ENCODE measurements at places on chromosomes 1 and 21.

GRCh38 chr21:26226724-26227123 lies 56.2 kb upstream of the APP start:
- DNase-seq, result no peak

GRCh38 chr1:23423415-23424292 lies 894 bp downstream of the TCEA3 start:
- DNase-seq, result no peak

DNA sequence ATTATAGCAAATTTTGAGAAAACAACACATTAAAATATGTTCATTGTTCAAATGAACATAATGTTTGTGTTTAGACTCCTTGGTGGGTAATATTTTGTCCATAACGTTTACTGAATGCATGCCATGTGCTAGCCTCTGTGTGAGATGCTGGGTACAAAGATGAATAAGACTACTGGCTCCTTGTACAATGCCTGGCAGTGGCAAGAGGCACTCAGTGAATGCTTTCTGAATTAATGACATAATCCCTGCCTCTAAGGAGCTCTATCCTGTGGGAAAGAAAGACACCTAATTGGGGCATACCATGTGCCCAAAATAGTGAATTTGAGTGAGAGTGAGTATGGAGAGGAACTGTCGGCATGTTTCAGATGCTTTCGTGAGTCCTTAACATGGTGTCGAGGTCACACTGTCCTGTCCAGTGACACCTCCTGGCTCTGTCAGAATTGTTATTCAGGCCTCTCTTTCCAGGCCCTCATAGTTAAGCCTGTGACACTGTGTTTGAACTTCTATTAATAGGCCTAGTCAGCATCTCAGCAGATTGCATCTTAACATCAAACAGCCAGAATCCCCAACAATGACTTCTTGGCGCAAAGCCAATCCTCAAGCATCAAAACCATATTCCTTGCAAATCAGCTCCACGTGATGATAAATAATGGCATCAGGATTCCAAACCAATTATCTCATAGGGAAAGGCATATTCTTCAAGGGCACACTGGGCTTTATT lies 32.8 kb upstream of the S1PR1 start:
- peak; percentile 20 for DNase-seq

- DNase-seq, result no peak
Observed at GRCh38 chr1:2449636-2450454, 26.2 kb upstream of the PLCH2 start.

- no peak for DNase-seq
Observed at GRCh38 chr1:236748268-236748870, 46.7 kb upstream of the MTR start.

DNA sequence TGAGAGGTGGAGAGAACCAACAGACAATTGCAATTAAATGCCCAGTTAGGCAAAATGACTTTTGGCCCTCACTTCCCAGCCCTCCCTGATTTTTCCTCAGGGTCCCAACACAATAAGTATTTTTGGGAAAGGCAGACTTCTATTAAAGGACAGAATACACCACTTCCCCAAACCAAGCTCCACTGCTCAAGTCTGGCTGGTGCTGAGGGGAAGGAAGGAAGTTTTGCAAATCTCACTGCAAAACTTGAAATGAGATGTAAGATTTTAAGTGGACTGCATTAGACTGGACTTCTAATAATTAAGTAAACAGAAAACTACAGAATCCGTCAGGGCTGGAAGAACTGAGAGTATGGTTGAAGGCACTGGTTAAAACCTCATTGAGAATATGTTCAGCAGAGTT lies 32.2 kb upstream of the CD1D start:
- no peak for DNase-seq

- DNase-seq, result no peak
Observed at GRCh38 chr1:219086956-219087469, 86.7 kb upstream of the LYPLAL1 start.

GRCh38 chr1:169240449-169241232 lies 127.0 kb downstream of the NME7 start:
- no peak for DNase-seq

GRCh38 chr1:113133038-113133437 lies 60.0 kb downstream of the LRIG2 start:
- DNase-seq, result no peak

GRCh38 chr1:10615332-10615731 lies 140.6 kb downstream of the PEX14 start:
- no peak for DNase-seq

- DNase-seq, result peak; percentile 11
Observed at GRCh38 chr1:186435336-186435735, 25.6 kb downstream of the PDC start.

- no peak for DNase-seq
Observed at GRCh38 chr1:204343802-204344201, 15.9 kb downstream of the PLEKHA6 start.

DNA sequence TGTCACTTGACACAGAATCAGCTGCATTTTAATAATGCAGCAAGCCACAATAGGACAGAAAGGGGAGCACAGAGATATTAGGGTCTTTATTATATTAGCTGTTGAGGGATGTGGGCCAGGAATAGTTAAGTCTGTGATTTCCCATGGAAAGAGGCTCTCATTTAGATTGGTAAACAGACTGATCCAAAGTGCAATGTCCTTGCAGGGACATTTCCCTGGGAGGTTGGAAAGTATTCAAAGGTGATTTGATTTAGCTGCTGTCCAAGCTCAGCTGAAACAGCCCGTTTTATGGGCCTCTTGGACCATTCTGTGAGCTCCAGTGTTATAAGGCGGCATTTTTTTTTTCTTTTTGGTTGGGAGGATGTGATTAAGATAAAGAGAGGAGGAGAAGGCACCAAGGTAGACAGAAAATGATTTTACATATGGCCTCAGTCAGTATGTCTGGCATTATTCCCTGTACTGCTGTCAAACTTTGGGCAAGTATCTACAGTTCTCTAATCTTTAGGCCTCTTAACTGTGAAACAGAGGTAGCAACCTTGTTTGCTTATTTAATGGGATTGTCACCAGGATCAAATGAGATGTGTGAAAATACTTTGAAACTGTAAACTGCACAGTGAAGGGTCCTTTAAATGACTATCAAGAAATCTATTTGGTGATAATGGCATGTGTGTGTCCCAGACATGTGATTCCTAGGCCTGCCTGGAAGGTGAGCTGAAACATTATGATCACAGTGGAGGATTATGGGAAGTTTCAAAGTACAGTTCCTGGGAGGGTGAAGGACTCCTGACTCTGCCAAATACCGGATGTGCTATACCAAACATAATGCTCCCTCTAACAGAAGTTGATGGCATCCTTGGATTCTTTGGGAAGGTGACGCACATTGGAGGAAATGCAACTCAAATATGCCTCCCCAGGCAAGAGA lies 62.2 kb downstream of the NOS1AP start:
- no peak for DNase-seq

DNA sequence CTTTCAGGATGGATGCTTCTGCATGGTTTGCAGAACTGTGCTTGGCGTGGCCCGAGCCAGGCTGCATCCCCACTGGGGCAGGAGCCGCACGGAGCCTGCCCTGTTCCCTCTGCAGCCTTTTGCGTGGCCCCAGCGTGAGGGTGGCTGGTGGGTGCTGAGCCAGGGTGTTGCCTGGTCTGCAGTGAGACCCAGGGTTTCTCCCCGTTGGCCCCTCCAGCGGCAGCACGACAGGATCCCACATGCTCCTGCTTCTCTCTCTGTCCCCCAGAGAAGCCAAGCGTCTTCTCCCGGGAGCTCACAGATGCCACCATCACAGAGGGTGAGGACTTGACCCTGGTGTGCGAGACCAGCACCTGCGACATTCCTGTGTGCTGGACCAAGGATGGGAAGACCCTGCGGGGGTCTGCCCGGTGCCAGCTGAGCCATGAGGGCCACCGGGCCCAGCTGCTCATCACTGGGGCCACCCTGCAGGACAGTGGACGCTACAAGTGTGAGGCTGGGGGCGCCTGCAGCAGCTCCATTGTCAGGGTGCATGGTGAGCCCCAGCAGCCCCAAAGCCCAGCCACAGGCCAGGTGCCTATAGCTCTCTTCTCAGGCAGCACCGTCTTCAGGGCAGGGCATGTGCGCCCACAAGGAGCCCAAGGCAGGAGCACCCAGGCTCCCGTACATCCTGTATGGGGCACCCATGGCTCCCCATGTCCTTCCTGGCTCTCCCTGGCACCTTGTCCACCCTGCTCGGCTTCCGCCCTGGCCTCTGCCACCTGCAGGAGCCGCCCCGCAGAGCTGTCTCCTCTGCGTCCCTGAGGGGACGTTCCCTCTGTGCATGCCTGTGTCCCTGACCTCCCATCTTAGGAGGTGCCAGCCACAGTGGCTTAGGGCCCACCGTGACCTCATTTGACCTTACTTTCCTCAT lies 78.9 kb downstream of the OBSCN start:
- DNase-seq, result no peak

- DNase-seq, result no peak
Observed at GRCh38 chr1:161304927-161305866, 4.6 kb downstream of the MPZ start.

DNA sequence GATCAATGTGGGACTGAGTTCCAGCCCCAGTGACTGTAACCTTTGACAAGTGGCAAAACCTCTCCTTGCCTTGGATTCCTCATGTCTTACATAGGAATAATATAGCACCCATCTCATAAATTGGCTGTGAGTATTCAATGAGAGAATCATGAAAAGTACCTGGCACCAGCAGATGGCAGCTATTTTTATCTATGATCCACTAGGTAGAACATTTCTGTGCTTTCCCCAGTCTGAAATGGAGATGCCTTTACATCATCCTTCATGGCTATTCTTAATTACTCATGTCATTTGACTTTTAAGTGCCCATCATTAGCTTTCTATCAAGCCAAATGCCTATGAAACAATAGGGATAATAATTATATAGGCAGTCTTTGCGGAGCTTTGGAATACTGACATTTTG lies 130.1 kb downstream of the TGFB2 start:
- DNase-seq, result no peak

- DNase-seq, result no peak
Observed at GRCh38 chr1:83098131-83098530, 900.8 kb downstream of the TTLL7 start.

GRCh38 chr1:198333744-198334143 lies 176.9 kb downstream of the NEK7 start:
- no peak for DNase-seq

DNA sequence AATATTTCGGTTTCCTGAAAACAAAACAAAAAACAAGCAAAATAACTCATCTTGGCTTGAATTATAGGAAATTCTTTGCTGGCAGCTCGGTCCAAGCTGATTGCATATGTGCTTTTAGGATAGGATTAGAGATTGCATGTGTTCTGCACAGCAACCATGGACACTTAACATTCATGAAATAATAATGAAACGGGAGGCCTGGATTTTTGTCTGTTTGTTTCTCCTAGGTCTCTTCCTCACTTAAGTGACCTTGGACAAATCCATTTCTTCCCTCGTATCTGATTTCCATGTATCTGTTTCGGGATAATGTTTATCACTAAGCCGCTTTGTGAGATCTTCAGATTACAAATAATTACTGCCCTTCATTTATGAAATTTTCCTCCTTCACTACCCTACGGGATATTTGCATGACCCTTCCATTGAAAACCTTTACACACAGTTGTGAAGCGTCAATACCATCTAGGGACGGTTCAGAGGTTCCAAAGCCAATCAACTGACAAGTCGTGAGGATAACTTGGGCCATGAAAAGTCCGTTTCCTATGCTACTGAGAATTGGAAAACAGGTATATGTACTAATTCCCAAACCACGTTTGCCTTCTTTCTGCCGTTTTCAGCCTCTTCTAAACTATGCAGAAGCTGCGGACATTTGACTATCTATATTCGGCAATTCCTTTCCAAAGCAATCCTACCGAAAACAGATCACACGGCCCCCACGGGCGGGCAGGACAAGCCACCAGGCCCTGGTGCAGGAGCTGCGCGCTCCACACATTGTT lies 1.3 kb upstream of the H3-3A start:
- no peak for DNase-seq

- DNase-seq, result no peak
Observed at GRCh38 chr21:25487046-25487594, 120.2 kb downstream of the MRPL39 start.

DNA sequence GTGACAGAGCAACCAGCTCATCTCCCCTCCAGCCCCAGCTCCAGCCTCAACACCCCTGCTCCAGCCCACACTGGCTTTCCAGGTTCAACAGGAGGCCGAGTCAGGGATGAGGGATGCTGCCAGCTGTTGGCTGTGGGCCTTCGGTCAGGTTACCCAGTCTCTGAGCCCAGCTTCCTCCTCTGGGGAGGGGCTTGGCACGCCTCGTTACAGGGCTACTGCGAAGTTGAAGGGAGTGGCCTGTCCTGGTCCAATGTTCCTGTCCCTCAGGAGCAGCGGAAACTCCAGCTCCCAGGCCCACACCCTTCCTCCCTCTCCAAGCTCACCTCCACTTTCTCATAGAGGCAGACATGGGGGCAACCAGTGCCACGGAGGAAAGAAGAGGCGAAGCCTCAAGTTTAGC lies 15.1 kb upstream of the TAS1R2 start:
- DNase-seq, result no peak

GRCh38 chr1:14782741-14783591 lies 184.5 kb downstream of the KAZN start:
- no peak for DNase-seq
